ENCODE measurements at places on chromosomes 16 and 17. TPM values are rescaled to one million over a fixed set of nuclear protein-coding genes. Genes with fewer than 3 reads are reported as not detected.

Gene COPZ2
- total RNA-seq, result 1.7 TPM

Gene SOST
- total RNA-seq, result not detected

Gene LASP1
- 49.4 TPM for total RNA-seq

Gene CCL1
- total RNA-seq, result 0.47 TPM

Gene NKD1
- total RNA-seq, result 2.2 TPM

Gene CD300E
- total RNA-seq, result 0.16 TPM

Gene P2RX1
- not detected for total RNA-seq

Gene CHD9NB
- 0.78 TPM for total RNA-seq

Gene CNGB1
- not detected for total RNA-seq

Gene OR1F1
- total RNA-seq, result 0.78 TPM

Gene SLC38A8
- total RNA-seq, result not detected

Gene SULT1A4
- total RNA-seq, result 0.94 TPM

Gene CHST6
- total RNA-seq, result 0.94 TPM

Gene PRRT2
- total RNA-seq, result 20.6 TPM

Gene SMIM36
- total RNA-seq, result not detected

Gene DHRS7C
- not detected for total RNA-seq

Gene CDH8
- 53.7 TPM for total RNA-seq

GRCh38 chr16:57262841-57263540 is 17.9 kb downstream of the ARL2BP start:
- no peak for DNase-seq

DNA sequence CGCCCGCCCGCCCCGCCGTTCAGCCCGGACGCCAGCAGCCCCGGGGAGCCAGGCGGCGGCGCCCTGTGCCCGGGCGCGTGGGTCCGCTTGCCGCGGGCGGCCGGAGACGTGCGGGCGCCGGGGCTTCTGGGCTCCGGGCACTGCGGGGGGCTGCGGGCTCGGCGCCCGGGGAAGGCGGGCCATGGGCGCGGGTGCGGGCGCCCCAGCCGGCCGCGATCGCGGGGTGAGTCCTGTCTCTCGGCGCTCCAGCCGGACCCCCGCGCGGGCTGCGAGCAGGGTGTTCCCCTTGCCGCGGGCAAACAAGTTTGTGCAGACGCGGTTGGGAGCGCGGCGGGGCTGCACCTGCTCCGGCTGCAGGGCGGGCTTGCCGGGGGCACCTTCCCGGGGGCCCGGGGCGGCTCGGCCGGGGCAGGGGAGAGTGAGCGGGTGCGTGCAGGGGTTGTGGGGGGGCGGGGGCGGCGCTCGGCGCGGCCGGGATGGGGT is 292 bp downstream of the WSCD1 start:
- DNase-seq, result no peak

GRCh38 chr16:58211846-58212245 is 13.9 kb upstream of the CSNK2A2 start:
- DNase-seq, result no peak

GRCh38 chr17:73166731-73167581 is 2.1 kb downstream of the SSTR2 start:
- DNase-seq, result no peak

- no peak for DNase-seq
These were observed 11.4 kb downstream of the CNEP1R1 start for GRCh38 chr16:50036426-50036825.

GRCh38 chr16:48153774-48154173 is 2.0 kb downstream of the ABCC12 start:
- DNase-seq, result no peak

DNA sequence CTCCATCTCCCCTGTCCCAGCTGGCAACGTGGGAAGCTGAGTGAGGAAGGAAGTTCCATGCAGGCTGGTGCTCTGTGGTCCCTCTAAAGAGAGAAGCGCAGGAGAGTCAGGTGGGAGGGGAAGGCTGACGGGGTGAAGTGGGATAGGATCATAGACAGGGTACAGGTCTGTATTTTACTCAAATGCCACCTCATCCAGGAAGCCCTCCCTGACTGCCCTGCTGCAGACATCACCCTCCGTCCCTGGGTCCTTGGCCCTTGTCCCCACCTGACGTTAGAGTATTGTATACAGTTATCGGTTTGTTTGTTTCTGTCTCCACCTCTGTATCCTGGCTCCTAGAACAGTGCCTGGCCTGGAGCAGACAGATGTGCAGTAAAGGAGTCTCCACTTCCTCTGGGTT is 11.7 kb downstream of the CANT1 start:
- DNase-seq, result no peak

GRCh38 chr16:71407731-71408130 is 34.1 kb downstream of the TLE7 start:
- no peak for DNase-seq

- no peak for DNase-seq
These were observed 6.1 kb downstream of the MT1H start for GRCh38 chr16:56675685-56676210.

DNA sequence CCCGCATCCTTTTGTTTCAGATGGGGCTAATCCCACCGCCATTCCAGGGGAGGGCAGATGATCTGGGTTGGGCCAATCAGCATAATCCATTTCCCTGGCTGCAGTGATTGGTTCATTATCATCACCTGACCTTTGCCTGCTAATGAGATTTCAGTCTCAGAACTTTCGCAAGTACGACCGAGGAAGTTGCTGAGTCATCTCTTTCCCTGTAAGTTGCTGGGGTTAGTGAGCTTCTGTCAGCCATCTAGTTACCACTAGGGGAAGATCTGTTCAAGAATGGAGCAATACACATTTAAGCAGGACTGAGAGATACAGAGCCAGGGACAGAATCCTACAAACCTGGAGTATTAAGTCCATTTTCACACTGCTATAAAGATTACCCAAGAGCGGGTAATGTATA is 65.3 kb upstream of the NUDT7 start:
- no peak for DNase-seq

GRCh38 chr16:52680993-52681392 is 134.1 kb upstream of the TOX3 start:
- DNase-seq, result no peak

DNA sequence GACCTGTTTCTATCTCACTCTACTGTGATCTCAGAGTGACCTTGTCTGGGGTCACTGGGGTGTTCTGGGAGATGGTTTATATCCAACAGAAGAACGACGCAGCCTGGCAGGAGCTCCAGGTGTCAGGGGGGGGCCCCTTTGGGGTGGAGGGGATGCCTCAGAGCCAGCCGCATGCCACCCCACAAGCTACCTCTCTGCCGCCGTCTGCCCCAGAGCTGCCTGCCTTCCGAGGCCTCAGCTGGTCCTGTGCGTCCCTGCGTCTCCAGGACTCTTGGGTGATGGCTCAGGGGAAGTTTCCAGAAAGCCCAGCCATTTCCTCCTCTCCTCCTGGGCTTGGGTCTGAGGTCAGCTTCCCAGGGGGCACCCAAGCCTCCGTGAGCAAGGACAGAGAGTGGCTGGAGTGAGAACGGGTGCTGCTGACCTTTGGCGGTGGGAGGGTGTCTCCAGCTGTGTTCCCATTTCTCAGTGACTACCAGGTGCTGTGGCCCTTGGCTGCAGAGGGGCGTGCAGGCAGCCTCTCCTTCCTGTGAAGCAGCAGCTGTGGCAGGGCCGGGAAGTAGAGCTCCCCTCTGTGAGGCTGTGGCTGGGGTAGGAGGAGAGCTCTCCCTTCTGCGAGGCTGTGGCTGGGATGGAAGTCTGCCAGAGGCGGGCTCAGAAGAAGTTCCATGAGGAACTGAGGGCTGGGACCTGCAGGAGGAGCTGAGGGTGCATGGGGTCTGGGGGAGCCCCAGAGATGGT is 19.8 kb downstream of the JPH3 start:
- no peak for DNase-seq

GRCh38 chr16:88048985-88049384 is 97.8 kb downstream of the BANP start:
- no peak for DNase-seq

GRCh38 chr16:14017886-14018285 is 53.2 kb upstream of the MRTFB start:
- no peak for DNase-seq

DNA sequence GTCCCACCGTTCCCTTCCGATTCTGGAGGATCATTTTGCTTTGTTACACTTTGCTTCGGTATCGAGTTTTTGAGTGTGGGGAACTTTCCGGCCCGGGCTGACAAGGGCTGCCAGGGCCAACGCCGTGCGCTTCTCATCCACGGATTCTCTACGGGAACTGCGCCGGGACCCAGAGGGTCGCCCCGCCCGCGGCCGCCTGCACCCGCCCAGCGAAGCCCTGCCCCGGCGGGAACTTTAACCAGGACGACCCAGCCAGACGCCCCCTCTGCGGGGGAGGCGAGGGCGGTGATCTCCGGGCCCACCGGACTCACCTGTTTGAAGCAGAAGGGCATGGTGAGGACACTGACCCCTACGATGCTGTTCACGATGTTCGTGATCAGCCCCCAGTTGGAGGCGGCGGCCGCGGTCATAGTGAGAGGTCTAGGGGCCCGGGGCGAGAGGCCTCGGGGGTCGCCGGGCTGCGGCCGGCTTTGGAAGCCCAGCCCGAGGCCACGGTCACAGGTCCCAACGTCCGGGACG is 536 bp downstream of the SLC38A10 start:
- DNase-seq, result no peak

DNA sequence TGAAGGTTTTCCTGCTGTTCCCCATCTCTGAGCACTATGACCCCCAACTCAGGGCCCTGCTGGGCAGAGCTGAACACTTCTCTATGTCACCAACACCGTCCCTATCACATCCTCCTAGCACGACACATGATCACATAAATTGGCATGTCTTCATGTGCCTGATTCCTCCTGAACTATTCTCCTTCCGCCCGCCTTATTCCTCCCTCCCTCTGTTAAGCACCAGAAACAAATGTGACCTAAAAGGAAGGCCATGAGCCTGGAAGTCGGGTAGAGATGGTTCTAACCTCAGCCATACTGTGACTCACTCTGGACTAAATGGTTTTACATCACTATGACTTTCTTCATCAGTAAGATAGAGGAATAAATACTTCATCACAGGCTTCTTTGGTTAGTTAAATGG is 80.8 kb upstream of the DYNLRB2 start:
- DNase-seq, result no peak

- DNase-seq, result peak; percentile 58
These were observed 1.2 kb upstream of the TLCD3B start for GRCh38 chr16:30032083-30032819.

GRCh38 chr17:67515490-67516083 is 138.5 kb downstream of the PITPNC1 start:
- DNase-seq, result no peak

- DNase-seq, result no peak
These were observed 37.5 kb downstream of the PITPNC1 start for GRCh38 chr17:67414559-67414958.

DNA sequence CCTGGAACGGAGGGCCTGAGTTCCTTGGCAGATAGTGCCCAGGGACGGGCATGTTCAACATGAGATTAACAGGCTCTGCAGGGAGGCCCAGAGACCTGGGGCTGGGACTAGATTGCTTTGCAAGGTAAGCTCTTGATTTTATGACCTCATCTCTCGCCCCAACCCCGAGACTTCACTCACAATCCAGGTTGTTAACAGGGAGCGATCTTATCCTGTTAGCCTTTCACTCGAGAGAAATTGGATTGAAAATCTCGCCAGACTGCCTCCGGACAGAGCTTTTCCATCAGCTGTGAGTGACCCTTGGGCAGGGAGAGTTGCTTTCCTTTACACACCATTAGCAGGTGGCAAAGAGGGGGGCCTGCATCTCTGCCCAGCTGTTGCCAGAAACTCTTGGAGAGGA is 521.7 kb upstream of the EEF2KMT start:
- DNase-seq, result no peak

DNA sequence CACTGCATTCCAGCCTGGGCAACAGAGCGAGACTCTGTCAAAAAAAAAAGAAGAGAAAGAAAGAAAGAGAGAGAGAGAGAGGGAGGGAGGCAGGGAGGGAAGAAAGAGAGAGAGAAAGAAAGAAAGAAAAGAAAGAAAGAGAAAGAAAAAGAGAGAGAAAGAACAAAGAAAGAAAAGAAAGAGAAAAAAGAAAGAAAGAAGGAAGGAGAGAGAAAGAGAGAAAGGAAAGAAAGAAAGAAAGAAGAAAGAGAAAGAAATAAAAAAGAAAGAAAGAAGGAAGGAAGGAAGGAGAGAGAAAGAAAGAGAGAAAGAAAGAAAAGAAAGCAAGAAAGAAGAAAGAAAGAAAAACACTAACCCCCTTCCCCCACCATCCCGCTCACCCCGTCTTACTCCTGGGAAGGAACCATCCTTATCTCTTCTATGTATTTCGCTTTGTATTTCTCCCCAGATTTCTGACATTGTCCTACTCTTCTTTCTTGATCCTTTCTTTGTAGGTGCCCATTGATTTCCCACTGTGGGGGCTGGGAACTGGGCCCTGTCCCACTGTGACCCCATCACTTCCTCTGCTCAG is 20.9 kb downstream of the ALOX15 start:
- DNase-seq, result no peak

DNA sequence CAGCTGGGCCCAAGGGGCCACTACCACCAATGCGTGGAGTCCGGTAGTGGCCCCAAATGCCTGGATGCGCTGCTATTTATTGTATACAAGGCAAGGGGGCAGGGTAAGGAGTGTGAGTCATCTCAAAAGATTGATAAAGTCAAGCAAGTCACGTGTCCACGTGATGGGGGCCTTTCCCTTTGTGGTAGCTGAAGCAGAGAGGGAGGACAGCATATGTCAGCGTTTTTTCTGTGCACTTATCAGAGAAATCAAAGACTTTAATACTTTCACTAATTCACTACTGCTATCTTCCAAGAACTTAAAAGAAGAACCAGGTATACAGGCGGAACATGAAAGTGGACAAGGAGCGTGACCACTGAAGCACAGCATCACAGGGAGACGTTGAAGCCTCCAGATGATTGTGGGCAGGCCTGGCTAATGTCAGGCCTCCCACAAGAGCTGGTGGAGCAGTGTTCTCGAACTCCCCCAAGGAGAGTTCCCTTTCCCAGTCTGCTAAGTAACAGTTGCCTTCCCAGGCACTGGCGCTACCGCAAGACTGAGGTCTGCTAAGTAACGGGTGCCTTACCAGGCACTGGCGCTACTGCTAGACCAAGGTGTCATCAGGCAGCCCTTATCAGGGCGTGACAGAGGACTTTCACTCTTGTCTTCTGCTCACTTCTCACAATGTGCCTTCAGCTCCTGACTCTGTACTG is 10.8 kb upstream of the ASB16 start:
- DNase-seq, result no peak

DNA sequence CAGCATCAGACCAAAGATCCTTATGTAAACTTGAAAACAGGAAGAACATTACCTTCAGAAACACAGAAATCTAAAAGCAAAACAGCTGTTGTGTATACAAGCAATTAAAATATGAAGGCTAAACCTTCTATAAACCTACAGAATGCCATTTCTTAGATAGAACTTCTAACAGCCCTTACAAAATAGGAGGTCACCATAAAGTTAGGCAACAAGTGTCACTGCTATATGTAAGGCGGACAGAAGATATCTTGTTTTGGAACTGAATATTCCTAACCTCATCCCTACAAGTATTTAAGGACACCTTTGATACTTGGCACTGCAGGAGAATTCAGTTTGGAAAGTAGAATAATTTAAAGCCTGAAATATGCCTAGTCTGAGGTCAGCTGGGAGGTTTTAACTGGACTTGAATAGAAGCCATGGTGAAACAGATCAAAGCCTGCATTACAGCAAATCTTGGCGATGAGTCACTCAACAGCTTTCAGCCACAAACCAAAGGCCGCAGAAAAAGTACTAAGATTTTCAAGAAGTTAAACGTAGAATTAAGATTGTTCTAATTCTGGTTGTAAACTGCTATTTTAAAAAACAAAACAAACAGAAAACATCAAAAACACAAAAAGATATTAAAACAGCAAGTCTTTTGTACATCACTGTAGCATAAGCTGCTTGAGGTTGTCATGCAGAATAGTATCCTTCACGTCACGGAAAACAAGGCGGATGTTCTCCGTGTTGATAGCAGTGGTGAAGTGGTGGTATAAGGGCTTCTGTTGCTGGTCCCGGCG is 42.7 kb downstream of the GNA13 start:
- DNase-seq, result no peak
